Stimulated activated CD8-positive, alpha-beta memory T cell treated with anti-CD3 and anti-CD28 coated beads, Interleukin-2, amount 100 ng/mL, for 1 hour (primary cell): ENCODE measurements at places on chromosomes 13 and 19.

DNA sequence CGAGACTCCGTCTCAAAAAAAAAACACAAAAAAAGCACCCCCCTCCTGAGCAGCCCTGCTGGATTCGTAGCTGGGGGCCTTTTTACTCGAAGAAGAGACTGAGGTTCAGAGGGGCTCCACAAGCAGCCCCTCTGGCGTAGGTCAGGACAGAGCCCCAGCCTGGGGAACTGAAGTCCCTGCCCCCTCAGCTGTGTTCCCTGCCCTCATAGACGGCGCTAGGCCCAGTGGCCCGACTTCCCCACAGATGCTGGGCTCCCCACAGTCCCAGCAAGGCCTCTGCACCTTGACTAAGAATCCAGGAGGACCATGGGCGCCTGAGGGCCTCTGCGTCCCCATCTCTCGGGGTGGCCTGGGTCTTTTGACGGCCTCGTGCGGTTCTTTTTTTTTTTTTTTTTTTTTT, 1.1 kb upstream of the MISP start:
- no peak for DNase-seq

DNA sequence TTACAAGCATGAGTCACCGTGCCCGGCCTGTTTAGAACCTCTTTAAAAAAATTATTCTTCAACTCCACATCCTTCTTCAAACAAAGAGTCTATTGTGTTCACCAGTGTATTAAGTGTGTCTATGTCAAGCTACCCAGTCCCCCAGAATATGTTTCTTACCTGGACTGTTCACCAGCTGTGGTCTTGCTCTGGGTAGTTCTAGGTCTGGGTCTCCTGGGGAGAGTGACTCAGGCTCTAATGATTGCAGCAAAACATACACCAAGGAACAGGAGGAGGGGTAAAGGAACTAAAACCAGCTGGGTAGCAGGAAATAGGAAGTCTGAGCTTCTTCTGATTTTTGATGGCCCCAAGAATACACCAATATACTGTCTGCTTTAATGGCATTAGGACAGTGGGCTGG, at the start of gene FPR1:
Gene FPR1 (minus strand): TSS at position 224 of the 400 bp plus-strand sequence. CDS start 4,884 bp downstream, outside the sequence.
- no peak for DNase-seq

DNA sequence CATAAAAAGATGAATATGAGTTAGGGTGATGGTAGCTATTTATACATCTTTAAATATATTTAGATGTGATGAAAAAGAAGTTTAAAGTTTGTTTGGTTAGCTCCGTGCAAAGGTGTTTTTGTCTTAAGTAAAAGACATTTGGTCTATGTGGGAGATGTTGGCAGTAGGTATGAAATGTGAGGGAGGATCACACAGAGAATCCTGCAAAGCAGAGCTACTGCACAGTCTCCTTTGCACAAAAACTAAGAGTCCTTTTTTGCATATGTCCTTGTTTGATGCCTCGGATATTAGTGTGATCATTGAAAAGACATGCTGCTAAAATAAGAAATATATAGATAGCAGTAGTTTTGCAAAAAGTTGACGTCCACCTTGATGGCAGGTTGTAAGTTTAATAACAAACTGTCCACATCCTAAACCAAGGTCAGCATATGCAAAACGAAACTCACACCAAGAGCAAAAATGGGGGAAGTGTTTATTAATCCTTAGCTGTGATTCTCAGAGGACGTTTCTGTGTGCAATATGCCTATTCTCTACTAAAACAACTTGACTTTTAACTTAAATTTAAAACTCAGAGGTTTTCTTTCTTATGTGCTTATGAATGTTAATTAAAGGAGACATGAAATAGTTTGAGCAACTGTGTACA, 870.1 kb downstream of the PCDH9 start:
- no peak for DNase-seq

GRCh38 chr13:111661776-111662175, 341.3 kb downstream of the TEX29 start:
- no peak for DNase-seq

- no peak for DNase-seq
These were observed 27.8 kb downstream of the NFIX start for GRCh38 chr19:13022859-13023636.

DNA sequence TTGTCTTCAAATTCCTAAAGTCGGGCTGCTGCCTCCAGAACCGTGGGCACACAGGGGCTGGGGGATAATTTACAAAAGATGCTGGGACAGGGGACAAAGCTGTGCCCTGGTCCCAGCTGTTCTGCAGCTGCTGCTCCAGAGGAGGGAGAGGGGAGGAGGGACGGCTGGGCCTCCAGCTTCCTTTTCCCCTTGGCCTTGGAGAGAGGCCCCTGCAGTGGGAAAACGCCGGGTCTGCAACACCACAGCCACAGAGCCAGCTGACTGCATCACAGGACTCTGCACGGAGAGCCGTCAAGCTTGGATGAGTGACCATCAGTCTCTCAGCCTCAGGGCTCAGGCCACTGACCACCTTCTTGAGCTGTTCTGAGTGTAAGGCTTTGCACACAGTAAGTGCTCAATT, 6.1 kb downstream of the DOCK6 start:
- DNase-seq = no peak

DNA sequence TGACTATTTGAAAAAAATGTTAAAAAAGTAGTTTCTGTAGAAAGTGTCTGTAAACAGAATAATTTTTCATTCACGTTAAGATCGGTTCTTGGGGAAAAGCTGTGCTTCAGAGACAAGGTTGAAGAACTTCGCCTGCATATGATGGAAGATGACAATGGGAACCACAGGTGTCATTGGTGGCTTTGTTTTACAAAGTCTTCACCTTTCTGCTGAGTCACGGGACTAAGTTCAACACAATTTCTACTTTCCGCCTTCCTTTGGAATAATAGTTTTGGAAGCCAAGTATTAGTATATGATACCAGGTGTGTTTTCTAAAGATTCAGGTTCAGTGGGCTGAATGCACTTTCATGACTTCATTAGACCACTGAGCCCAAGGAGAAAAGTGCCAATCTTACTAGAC, 155.6 kb upstream of the RNF113B start:
- DNase-seq = no peak

DNA sequence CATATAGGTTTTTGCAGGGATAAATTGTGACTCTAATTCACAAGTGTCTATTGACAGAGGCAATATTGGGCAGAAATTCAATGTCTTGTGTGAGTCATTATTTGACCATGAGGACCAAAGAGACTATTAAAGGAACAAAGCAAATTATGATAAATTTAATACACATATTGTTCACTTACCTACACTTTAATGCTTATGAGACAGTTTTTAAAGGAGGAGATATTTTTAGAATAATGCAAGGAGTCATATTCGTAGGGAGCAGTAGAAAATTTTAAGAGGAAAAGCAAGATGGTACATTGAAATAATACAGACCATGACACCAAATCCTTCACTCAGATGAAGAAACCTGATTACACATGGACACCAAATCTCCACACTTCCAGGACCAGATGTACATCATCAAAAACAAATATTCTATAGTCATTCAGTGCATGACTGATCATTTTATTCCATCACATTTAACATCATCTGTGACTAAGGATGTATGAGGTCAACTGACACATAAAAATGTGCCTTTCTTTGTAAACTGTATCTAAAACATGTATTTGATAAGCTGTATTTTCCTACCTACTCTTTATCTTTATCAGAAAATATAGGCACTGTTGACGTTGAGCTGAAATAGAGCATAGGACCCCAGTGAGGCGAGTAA, 4.2 kb upstream of the OR7A17 start:
- no peak for DNase-seq

GRCh38 chr19:8396563-8397203, 6.5 kb downstream of the RAB11B start:
- peak; percentile 27 for DNase-seq

DNA sequence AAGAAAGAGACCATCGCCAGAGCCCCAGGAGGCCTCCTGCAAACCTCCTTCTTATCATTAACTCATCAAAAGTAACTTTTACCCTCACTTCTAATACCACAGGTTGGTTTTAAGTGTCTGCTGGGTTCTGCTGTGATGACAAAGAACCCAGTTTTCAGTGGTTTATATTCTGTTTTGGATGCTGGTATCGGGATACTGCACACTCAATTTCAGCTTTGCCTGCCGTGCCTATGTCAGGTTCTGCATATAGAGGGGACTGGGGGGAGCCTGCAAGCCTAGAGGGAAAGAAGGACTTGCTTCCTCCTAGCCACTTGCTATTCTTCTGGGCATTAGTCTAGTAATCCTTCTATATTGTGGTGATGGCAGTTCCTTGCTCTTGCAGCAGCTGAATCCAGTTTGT, 242.4 kb downstream of the KCNRG start:
- DNase-seq = no peak

DNA sequence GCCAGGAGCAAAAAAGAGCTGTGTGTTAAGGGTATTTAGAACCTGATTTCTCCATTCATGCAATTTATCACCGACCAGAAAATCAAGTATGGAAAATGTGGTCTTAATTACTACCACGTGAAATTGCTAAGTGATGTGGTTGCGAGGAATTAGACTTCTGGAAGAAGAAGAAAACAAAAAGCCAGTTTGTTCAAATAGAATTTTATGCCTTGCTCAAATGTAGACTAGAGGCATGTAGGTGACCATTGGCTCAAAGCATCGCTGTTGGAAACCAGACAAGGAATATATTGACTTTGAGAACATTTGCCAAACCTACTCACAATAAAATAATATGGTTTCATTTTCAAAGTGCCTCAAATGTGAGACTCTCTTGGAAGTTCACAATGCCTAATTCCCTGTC, 57.3 kb upstream of the LRCH1 start:
- no peak for DNase-seq

DNA sequence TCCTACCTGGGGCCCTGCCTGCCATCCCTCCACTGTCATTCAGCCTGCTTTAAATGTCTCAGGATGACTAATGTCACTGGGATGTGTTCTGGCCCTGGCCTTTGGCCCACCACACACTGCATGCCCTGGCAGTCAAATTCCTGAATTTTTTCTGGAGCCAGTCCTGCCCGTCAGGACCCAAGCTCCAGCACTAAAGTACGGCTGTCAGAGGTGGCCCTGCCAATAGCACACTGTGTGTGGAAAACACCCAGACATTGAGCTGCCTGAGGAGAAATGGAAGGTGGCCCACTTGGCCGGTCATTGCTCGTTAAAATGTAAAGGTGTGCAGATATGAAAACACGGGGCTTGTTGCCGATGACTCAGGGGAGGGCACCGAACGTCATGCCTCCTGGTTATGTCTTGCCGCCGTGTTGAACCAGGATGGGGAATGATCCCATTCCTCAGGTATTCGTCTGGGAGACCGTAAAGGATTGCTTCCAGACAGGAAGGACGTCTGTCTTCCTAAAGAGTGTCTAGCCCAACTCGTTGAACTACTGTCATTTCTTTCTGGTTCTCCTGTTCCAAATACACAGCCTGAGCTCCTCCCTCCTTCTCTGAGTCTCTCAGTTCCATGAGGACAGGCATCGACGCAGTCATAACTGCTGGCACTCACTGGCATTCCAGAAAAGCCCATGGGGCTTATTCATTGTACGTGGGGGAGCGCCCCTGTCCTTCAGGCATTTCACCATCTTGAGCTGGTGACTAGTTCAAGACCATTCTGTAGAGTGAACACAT, 40.6 kb downstream of the COL4A2 start:
- no peak for DNase-seq

DNA sequence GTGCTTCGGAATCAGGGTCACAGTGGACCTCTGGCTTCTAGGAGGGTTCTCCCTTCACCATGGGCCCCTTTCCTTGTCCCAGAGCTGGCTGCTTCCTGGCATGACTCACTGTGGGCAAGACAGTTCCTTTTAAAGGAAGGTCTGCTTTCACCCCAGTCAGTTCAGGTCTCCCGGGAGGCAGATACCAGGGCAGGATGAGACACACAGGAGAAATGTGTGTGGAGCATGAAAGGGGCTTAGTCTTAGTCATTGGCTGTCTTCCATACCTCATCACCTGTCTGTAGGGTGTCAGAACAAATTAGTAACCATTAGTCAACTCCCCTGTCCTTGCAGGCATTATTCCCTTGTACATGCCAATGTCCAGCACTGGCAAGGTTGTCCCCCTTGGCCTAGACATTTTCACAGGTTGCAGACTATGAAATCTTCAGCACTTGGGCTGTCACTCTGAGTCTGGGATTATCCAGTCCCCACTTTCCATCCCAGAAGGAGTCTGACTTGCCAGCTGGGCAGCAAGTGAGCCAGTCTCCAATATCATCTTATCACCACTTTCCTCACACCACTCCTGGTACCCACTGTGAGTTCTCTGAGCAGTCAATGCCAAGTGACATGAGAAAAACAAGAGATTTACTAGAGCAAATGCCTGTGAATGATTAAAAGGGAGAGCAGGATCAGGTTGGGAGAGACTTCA, 76.8 kb upstream of the MEDAG start:
- DNase-seq = no peak

GRCh38 chr13:46094478-46094877, 10.4 kb downstream of the CPB2 start:
- DNase-seq = no peak
